Naive thymus-derived CD8-positive, alpha-beta T cell (primary cell): ENCODE measurements at places on chromosomes 1 and 21. TPM values are rescaled to one million over a fixed set of nuclear protein-coding genes. Genes with fewer than 3 reads are reported as not detected.

GRCh38 chr1:244615301-244615700 lies 37.6 kb upstream of the DESI2 start:
- H3K27me3 ChIP-seq = no peaks in the 10 kb centered on the region
- DNase-seq = no peak
- H3K27ac ChIP-seq = no peak overlapping the region
- H3K4me3 ChIP-seq = no peak overlapping the region

- no peaks in the 10 kb centered on the region for H3K27me3 ChIP-seq
- H3K4me1 ChIP-seq = no peaks in the 10 kb centered on the region
- DNase-seq = no peak
Observed at GRCh38 chr21:32320726-32321125, 22.1 kb downstream of the MRAP start.

DNA sequence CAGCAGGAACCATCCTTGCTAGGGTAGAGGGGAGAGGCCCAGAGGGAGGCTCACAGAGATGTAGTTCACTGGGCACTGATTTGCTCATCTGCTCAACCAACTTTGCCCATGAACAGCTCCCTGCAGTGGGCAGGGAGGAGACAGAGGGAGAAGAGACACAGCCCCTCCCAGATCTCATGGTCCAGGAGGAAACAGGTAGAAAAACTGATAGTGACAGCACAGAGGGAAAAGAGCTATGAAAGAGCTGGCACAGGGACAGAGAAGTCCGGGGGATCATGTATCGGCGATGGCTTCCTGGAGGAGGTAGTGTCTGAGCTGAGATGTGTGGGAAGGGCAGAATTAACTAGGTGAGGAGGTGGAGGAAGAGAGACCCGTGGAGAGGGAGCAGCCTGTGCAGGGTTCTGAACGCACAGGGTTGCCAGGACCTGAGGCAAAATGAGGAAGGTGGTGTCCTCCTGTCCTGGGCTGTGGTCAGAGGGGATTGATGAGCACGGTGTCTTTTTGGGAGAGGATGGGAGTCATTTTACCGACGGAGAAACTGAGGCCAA lies 85.9 kb downstream of the PTPRU start:
- no peak overlapping the region for H3K27ac ChIP-seq
- H3K36me3 ChIP-seq = no peaks in the 10 kb centered on the region
- no peak overlapping the region for H3K4me3 ChIP-seq
- H3K4me1 ChIP-seq = no peaks in the 10 kb centered on the region

Gene HSPA13
- polyA plus RNA-seq = 11.0 TPM

Gene SPRR5
- polyA plus RNA-seq = not detected

Gene LRRC8B
- 13.6 TPM for polyA plus RNA-seq
